ENCODE measurements at places on chromosomes 12 and 14.

- no peak for DNase-seq
These were observed 33.6 kb downstream of the HCAR2 start for GRCh38 chr12:122669397-122670070.

- DNase-seq, result no peak
These were observed 22.1 kb upstream of the SERPINA4 start for GRCh38 chr14:94539181-94539580.

DNA sequence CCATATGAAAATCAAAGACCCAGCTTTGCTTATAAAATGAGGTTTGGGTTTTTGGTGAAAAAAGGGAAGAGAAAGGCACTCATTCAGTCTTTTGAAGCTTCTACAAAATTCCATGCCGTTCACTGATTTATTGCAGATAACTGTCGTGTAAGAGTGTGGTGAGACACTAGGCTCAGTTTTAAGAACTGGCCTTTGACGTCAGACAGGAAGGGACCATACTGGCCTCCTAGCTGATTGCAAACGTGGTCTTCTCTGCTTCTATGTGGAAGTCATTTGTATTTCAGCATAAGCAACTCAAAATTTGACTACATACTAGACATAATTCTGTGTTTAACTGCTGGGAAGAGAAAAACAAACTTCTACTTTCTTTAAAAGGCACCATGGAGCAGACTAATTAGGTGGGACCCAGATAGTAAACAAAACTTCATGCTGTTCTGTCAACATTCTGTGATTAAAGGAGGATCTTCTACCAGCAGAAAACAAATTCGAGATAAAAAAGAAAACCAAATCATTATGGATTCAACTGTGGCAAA is 168.7 kb downstream of the TTC7B start:
- no peak for DNase-seq

- no peak for DNase-seq
These were observed 213.0 kb downstream of the ADAMTS20 start for GRCh38 chr12:43338848-43339526.

DNA sequence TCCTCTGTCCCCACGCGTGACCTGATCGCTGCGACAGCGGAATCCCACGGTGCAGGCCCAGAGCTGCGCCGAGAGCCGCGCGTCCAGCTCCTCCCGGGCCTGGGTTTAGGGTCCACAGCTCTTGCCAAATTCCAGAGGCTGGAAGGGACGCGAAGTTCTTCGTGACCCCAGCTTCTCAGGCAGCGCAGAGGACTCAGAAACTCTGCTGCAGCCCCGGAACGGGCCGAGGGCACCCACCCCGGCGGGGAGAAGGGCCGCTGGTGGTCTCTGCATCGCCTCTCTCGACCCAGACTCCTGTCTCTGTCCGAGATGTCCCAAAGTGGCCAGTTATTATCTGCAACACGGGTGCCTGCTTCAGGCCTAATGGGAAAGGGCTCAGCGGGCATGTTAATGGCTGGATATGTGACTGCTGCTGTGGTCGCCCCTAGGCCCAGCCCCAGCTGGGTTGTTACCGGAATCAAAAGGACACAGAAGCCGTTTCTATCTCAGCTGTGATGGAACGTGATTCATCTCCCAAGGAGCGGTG is 236.4 kb downstream of the VRK1 start:
- no peak for DNase-seq

DNA sequence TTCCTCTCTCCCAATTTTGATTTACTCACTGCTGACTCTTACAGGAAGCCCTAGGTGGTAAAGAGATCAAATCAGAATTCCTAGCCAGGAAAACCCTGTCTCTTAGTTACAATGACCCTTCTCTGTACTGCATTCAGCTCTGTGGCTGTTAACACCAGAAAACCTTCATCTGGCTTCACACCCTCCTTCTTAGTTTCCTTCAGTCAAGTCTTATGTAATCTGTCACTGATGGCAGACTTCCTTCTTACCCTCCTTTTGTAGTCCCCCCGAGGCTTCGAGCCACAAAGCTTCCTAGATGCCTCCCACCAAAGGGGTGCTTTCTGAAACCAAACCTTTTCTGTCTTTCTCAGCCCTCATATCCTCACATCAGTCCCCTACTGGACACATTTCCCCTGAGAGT is 16.5 kb downstream of the NGDN start:
- no peak for DNase-seq

- no peak for DNase-seq
These were observed 143.5 kb downstream of the ST8SIA1 start for GRCh38 chr12:22190969-22191368.

DNA sequence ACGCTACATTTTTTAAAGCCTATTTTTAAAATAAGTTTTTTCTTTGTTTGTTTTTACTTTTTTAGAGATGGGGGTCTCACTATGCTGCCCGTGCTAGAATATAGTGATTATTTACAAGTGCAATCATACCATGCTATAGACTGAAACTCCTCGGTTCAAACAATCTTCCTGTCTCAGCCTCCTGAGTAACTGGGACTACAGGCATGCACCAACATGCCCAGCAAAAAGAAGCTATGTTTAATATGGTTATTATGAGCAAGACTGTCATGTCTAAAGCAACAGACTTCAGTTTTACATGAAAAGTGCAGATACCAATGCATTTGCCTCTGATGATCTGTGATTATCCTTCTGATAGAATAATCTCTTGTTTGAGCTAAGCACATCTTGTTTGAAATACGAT is 45.6 kb upstream of the SGPP1 start:
- DNase-seq, result no peak
